Stimulated activated CD4-positive, alpha-beta T cell treated with anti-CD3 and anti-CD28 coated beads, Interleukin-4, amount 100 ng/mL, for 48 hours (primary cell): ENCODE measurements at places on chromosomes 2 and 18.

DNA sequence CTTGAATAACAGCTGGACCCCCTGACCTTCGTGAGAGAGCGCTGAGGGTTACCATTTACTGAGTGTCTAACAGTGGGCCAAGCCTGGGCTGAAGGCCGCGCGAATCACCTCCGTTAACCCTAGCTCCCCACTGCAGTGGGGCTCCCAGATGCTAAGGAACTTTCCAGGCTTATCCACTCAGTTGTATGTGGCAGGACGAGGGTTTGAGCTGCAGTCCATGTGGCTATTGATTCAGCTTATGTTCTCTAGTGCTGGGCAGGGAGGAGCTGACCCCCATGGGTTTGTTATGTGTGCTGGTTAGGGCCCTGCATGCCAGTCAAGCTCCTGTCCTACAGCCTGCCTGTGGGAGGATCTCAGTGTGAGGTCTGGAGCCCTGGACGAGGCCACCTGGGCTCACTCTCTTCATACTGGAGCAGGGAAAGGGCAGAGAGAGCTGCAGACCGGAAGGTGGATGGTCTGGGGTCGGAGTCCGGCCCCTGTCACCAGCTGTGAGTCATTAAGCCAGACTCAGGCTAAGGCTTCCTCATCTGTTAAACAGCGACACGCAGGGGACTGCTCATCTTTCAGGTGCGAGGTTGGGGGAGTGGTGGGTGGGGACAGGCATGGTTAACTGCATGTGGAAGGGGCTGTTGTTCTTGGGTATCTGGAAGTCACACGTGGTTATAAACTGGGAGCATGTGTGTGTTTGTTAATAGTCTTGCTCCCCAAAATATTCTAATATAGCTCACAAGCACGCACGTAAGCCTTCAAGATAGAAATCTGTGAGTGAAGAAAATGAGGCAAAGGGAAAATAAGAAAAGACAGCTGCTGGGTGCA is 6.6 kb downstream of the PSD4 start:
- no peak for DNase-seq

GRCh38 chr2:26978061-26978596 is 7.7 kb downstream of the MAPRE3 start:
- no peak for DNase-seq

DNA sequence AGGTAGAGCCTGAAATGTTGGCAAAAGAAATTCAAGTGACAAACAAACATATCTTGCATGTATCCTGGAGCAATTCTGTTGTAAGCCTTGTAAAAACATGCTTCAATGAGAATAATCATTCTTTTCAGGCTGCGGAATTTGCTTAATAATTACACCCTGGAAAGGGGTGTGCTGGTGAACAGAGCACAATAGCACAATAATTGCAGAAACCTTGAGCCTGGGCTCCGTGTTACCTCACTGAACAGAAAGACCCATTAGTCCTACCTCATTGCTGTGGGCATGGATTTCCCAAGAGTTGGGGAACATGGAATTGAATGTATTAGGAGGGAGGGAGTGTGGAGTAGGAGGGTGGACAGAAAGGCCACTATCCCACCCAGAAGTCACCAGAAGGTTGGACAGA is 168.0 kb upstream of the ALKAL2 start:
- no peak for DNase-seq

- no peak for DNase-seq
Observed at GRCh38 chr2:20561637-20562454, 89.1 kb downstream of the HS1BP3 start.

GRCh38 chr2:74497777-74498499 is 1.5 kb downstream of the LBX2 start:
- DNase-seq: no peak

DNA sequence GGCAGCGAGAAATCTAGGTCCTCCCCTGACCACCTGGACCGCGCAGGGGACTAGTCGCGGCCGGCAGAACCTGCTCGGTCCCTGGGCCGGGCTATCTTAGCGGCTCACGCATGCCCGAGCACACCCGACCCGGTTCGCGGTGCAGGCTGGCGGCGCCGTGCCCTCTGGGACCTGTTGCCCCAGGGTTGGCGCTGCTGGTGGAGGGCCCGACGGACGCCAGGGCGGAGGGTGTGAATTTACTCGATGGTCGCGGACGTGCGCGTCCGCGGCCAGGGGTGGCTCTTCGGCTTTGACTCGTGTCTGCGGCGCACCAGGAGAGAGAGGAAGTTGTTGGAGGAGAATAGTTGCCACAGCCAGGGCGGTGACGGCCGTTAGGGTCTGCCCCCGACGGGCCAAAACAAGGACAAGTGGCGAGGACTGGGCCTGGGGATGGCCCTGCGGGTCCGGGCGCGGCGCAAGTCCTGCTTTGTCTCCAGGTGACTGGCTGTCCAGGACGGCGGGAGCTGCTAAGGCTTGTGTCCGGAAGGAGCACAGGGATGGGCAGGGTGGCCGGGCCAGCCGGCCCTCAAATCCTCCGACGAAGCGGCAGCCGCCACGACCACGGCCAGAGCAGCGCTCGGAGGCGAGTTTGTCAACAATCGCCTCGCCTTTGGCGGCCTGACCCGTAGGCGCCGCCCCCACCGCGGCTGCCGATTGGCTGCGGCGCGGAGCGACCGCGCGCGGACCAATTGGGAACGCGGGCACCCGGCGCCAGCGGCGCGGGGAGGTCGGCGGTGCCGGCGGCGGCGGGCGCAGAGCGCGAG is 1.3 kb downstream of the BCL2L11 start:
- peak; percentile 76 for DNase-seq

DNA sequence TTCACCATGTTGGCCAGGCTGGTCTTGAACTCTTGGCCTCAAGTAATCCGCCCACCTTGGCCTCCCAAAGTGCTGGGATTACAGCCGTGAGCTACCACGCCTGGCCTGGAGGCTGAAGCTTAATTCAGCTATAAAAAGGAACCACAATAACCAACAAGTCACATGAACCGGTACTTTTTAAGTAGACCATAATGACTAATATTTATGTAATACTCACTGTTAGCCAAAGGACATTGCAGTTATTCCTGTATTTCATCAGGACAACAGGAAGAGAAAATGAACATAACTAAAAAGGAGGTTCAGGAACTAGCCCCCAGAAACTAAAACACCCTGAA is 49.0 kb upstream of the TMEM87B start:
- DNase-seq: no peak

DNA sequence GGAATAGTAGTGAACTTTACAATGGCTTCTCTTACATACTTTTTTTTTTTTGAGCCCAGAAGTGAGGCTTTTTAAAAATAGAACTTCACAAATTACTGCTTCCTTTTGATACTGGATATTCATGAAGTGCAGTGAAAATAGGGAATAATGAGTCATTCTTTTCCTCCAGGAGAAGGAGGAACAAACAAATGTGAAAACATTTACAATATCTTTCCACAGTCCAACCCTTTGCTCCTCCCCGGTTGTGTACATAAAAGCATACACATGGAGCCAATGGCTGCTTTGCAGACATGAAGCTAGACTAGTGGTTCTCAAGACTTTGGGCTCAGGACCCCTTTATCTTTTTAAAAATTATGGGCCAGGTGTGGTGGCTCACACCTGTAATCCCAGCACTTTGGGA is 266.9 kb downstream of the GBX2 start:
- no peak for DNase-seq

DNA sequence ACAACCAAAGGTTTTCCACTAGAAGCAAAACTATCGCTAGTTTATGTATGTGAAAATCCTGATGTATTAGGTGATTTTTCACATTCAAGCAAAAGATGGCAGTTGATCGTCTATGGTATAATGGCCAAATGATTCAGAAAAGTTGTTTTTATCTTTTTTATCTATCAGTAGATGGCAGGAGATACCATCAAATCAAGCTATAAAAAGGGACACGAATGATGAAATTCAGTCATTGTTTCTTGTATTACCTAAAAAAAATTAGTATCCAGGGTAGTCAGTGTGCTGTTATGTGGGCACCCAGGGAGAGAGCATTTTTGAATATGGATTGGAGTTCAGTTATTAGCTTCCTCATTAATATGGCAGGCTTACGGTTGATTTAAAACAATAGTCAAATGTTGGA is 22.9 kb upstream of the CAVIN2 start:
- no peak for DNase-seq

- DNase-seq: no peak
Observed at GRCh38 chr2:148730085-148730484, 85.5 kb downstream of the EPC2 start.

GRCh38 chr2:88857951-88858411 is 166.5 kb downstream of the RPIA start:
- DNase-seq: no peak

- no peak for DNase-seq
Observed at GRCh38 chr2:26017464-26018183, 16.3 kb upstream of the RAB10 start.

DNA sequence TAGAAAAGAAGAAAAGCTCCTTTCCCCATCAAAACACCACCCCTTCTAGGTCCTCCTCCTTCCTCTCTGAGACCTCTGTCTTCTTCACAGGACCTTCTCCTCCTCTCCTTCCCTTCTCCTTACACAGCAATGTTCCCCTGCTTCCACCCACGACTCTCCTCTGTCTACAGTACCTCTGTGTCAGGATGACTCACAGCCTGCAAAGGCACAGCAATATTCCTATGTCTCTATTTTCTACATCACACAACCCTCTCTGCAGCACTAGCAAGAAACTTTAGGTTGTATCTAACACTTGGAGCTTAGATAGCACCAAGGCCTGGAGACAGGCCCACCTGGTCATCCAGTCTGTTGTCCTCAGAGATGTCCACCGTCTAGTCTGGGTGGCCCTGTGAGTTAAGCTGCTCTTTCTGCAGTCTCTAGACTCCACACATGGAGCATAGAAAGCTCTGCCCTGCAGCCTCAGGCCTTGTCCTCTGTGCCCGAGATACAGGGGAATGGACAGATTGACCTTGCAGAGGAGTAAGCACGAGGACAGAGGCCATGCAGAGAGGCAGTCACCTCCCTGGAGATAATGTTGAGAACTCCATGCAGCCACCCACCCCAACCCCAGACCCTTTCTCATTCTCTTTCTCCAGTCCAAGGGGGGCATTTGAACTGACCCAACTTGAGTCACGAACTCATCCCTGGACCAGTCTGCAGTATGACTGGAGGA is 212.0 kb downstream of the TNS1 start:
- DNase-seq: no peak

GRCh38 chr2:75432761-75433361 is 127.9 kb downstream of the EVA1A start:
- DNase-seq: no peak

DNA sequence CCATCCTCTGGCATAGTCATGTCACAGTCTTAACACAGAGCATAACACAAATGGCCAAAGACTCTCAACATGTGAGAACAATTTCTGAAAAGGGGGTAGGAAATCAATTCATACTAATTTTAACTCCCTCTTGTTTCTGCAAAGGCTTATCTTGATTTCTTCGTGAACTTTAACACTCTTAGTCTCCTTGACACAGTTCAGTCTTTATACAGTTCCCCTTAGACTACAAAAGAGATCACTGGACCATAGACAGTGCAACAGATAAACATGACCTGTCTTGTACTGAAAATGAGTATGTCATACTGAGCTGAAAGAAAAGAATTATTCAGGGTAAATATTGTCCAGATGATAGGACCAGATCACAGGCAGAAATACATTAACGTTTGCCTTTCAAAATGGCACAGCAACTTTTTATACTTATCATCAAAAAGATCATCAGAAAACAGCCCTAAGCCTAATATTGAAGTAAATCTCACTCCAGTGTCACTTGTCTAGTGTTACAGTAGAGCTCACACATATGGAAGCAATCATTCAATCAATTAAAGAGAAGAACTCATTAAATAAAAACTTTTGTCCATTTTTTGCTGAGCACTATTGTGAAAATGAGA is 56.4 kb upstream of the VRK2 start:
- no peak for DNase-seq

- DNase-seq: no peak
Observed at GRCh38 chr2:112959109-112959812, 18.5 kb upstream of the IL36G start.
